AG09319 (cell line): ENCODE measurements at places on chromosomes 2 and 18.

- DNase-seq = no peak
Measured at GRCh38 chr2:207337234-207338219, 171.8 kb upstream of the KLF7 start.

- DNase-seq = no peak
Measured at GRCh38 chr2:240820607-240821428, 799 bp upstream of the KIF1A start.

- no peak for DNase-seq
Measured at GRCh38 chr2:120453635-120453998, 107.7 kb downstream of the INHBB start.

GRCh38 chr2:9112079-9112721 lies 94.4 kb upstream of the ASAP2 start:
- DNase-seq = peak; percentile 68

DNA sequence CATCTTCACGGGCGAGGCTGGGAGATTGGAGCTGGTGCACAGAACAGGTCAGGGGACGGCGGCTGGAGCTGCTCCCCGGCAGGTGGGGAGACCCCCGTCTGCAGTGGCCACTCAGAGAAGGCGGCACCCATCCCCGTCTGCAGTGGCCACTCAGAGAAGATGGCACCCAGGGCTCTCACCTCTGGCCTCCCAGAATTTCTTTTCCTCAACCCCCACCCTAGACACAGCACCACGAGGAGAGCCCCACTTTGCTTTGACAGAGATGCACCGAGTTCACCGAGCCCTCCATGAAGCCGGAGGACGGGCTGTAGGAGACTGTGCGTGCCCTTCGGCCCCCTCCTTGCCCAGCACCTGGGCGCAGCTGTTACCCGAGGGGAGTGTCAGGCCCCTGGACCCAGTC lies 201.6 kb upstream of the SALL3 start:
- no peak for DNase-seq

- no peak for DNase-seq
Measured at GRCh38 chr18:1564793-1565192, 660.1 kb downstream of the ADCYAP1 start.

DNA sequence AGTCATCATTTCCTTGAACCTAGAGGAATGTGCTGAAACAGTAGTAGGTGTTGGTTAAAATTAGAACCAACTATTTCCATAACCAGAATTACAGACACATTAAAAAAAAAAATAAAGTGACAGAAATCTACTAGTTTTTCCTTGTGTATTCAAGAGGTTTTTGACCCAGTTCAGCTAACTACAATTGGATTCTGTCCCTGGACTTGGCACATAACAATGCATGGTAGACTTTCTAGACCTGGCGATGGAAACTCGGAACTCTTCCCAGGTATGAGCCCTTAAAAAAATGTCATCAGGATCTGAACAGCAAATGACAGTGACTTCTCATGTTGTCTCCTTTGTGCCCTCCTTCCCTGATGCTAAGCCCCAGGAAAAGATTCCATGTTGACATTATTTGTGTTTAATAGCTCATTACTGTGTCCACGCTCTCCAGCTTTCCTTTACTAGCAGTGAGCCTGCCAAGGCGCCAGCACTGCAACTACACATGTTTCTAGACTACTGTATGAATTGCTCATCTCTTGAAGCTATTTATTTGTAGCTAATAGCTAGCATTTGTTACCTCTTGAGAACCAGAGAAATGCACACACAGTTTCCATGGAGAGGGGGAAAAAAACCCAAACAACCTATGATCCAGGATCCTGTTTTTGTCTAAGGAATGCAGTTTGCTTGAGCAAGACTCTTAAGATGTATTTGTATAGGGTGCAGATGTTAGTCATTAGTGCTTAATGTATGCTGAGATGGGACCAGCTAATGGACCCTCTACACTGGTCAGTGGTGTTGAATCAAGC lies 148.5 kb downstream of the FMNL2 start:
- DNase-seq = no peak

- DNase-seq = peak; percentile 19
Measured at GRCh38 chr18:37334631-37335408, 230.8 kb downstream of the CELF4 start.

DNA sequence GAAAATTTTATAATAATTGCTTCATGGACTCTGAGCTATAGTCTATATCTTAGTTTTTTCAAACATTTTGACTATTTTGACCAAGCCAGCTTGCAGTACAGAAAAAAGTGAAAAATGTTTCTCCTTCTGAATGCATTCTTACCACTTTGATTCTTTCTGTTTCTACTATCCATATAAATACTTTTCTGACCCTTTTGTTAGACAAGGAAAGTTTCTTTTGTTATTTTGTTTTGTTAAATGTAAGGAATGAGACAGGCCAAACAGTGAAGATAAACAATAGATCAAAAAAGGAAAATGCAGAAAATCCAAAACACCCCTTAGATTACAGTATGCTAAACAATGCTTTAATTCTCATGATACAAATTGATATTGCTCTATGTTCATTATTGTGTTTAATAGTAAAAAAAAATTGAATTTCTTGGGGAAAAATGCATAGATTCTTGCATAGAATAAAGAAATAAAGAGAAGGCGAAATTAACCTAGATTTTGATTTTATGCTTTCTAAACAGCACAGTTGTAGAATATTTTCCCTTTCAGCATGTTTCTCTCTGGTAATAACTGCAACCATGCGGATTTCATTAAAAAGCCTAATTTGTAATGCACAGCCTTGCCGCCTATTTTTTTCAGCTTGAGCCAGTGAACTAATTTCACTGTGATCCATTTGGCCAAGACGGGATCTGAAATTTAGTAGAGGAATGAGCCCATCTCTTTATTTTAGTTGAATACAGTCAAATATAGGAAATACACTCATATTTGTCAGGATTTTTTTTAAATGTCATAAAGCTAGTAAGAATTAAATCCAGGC lies 976 bp downstream of the TNFAIP6 start:
- DNase-seq = no peak

DNA sequence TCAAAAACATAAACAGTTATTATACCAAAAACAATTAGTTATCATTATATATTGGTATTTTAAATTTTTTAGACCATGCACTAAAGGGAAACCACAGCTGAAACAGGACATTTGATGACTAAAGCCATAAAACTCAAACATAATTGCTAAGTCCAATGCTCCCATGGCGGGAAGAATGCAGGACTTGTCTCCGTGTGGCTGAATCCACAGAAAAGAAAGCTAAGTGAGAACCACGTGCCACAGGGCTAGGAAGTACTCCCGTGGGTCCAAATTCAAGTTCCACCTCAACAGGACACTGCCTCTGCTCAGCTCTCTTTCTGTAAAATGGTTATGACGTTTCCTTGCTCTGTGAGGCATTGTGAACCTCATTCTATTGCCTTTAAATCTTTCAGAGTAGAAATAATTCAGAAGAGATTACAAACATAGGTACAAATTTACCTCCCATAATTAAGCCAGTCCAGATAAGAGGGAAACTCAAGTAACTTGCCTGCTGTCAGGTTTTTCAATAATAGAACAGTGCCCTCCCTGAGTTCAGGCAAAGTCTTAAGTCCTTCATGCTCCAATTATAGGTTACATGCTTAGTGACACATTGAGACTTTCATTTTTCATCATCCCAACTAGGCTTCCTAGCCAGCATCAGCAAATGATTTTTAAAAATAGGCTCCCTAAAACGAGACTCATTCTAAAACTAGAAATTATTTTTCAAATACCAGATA lies 36.7 kb downstream of the FTCDNL1 start:
- no peak for DNase-seq

DNA sequence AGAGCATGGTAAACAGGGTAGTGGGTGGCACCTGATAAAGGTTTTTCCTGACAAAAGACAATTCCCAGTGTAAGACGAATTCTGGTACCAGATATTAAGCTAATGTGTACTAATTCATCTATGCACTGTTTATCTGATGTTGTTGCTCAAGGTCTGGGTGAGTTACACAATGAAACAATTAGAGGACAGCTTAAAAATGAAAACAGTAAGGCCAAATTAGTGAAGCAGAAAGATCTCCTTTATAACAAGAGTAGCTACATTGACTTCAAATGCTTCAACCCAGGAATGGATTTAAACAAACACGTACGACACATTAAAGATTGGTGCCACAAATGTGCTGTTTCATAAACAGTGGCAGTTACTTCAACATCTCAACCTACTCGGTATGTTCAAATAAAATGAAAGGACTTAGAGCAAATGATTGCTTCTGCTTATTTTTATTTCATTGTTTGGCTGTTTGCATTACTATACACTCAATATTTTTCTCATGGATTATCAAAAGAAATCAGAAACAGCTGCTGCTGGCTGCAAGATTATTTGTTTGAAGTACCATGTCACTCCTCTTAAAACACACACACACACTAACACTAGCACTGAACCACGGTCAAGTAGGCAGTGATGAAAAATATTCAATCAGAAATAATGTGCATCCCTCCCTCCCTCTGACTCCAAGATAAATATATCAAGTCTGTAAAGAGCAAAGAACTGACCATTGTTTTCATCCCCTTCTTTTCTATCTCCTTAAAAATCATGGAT lies 94.4 kb upstream of the RND3 start:
- DNase-seq = peak; percentile 62

DNA sequence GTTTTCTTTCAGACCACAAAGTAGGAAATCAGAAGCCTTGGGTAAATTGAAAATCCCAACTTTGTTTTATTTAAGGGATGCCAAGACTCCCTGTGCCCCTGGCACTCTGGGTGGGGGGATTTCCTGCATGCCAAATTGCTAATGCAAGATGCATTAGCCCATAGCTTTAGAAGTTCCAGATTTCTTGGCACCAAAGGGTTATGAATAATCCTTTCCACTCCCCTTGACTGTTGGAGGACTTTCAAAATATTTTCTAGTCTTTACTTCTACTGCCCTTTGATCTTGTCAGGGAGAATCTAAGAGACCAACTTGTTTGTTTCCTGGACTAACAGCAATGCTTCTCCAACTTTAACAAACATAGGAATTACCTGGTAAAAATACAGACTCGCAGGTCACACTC lies 81.8 kb upstream of the TGIF1 start:
- peak; percentile 31 for DNase-seq

- no peak for DNase-seq
Measured at GRCh38 chr18:52519021-52519420, 179.0 kb downstream of the DCC start.

DNA sequence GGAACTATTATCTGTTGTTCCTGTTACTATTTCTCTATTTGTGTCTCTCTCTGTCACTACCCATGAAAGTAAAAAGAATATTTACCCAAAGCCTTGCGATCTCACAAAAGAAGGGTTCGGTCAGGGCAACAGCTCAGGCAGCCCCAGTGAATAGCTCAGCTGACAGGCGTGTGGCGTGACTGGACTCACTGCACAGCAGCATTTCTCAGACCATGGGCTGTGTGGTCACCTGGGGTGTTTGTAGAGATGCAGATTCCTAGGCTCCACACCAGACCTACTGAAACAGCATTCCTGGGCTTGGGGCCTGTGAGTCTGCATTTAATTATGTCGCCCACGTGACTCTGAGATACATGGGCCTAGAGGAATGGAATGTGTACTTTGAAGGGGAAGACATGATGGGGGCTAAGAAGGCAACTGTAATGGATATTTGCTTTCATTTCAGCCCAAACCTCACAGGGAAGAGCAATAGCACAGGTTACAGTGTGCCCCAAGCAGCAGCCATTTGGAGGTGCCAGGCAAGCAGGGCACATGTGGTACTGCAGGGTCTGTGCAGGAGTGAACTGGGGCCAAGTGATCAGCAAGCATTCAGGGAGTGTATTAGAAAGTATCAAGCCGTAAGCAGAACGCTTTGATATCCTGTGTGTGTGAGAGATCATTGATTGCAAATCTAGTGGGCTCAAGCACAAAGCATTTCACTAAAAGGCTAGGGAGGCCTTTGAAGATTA lies 90.4 kb upstream of the RBMS1 start:
- no peak for DNase-seq

DNA sequence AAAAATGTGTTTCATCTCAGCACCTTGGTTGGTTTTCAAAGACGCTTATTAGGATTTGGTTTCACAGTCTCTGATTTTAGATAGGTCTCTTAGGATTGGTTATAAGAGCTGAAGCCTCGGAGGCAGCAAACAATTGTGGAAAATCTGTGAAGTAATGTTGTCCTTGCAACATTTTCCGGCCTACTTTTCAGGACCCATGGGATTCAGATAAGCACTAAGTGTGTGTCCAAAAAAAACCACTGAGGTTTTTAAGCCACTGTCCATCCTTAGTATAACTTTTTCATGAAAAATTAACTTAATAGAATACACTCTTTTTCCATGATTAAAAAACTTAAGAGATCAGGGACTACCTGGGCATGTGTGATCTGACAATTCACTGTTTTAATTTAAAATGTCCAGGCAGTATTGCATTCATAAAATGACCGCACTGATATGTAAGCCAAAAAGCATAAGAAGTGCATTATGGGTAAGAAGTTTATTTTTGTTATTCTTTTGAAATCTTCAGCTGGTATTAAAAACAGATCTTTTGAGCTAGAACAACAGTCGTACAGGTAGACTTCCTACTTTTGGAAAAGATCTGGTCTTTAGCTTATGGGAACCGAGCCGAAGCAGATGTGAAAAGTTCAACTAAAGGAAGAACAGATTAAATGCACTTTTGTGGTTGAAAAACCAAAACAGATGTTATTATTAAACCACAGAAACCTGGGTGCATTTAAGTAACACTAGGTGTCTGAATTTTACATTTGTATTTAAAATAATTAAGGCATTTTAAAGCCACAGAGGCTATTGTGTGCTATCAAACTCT lies 479.4 kb upstream of the ZEB2 start:
- DNase-seq = no peak

DNA sequence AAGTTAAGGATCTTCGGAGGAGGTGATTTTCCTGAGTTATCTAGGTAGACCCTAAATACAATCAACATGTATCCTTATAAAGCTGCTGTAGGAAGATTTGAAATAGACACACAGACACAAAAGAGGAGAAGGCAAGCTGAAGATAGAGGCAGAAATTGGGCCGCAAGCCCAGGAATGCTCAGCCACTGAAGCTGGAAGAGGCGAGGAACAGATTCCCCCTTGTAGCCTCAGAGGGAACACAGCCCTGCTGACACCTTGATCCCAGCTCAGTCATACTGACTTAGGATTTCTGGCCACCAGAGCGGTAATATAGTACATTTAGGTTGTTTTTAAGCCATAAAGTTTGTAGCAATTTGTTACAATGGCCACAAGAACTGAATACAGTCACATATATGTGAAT lies 90.9 kb downstream of the ETAA1 start:
- no peak for DNase-seq

DNA sequence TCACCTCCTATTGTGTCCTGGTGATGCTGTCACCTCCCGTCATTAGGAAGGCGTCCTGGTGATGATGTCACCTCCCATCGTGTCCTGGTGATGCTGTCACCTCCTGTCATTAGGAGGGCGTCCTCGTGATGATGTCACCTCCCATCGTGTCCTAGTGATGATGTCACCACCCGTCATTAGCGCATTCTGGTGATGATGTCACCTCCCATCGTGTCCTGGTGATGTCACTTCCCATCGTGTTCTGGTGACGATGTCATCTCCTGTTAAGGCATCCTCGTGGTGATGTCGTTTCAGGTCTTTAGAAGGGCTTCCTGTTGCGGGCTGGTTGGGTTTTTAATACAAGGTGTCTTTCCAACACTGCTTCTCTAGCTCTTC lies 40.7 kb downstream of the CTDP1 start:
- no peak for DNase-seq

GRCh38 chr2:174005801-174006419 lies 40.7 kb upstream of the SP3 start:
- DNase-seq = no peak

- no peak for DNase-seq
Measured at GRCh38 chr2:103991591-103991990, 862.3 kb upstream of the POU3F3 start.
